ENCODE measurements at places on chromosomes 6 and 20.

GRCh38 chr6:163180874-163181541 is 233.5 kb upstream of the QKI start:
- DNase-seq, result no peak

DNA sequence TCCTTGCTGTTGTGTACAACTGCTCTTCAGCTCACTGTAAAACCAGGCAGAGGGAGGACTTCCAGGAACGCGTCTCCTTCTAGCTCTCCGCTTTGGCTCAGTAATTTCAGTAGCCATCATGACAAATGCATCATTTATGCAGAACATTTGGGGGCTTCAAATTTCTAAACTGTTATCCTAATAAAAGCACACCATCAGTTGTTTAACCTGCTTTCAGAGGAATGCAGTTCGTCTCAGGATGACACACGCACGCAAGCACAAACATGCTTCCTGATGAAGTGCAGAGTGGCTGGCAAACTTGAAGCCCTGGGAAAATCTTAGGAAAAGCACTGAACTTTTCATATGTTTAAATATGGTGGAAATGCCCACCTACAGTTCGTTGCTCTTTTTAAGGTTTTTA is 24.4 kb downstream of the SLC22A23 start:
- DNase-seq, result no peak

DNA sequence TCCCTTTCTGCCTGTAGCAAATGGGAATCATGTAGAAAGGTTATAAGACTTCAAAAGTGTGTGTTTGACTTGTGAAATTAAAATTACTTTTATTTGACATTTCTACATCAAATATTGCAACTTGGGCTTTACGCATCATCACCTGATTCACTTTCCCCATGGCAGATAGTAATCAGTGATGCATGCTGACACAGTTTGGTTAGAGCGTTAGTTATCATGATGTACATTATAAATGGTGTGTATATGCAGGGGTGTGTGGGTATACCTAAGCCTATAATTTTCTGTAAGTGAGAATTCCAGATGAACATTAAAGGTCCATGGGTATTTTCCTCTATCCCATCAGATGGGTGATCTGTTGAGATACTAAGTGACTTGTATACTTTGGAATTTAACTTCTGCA is 141.5 kb downstream of the KLHL32 start:
- no peak for DNase-seq

GRCh38 chr6:133805876-133806275 is 83.0 kb upstream of the TCF21 start:
- no peak for DNase-seq

DNA sequence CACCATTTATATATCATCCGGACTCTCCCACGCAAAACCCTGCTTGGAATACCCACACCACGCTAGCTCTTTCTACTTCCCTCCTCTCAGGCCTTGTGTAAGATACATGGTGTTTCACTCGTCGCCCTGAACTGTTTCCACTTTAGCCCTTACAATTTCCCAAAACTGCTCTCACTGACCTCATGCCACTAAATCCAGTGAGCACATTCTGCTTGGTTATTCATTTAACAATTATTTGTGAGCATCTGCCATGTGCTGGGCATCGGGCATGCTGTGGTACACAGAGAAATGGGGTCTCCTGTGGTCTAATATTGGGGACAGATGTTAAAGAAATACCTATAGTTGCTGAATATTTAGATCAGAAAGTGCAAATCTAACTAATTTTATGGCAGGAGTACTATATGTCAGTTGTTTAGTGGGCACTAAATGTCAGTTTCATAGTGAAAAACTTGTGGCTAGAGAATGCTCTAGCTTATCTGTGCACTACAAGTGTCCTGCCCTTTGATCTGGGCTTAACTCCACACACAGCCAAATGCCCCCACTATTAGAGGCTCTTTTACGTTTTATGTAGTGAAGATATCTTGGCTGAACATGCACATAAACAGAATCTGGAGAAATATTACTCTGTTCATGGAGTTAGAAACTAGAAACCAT is 41.0 kb downstream of the PLEKHG1 start:
- DNase-seq, result no peak

DNA sequence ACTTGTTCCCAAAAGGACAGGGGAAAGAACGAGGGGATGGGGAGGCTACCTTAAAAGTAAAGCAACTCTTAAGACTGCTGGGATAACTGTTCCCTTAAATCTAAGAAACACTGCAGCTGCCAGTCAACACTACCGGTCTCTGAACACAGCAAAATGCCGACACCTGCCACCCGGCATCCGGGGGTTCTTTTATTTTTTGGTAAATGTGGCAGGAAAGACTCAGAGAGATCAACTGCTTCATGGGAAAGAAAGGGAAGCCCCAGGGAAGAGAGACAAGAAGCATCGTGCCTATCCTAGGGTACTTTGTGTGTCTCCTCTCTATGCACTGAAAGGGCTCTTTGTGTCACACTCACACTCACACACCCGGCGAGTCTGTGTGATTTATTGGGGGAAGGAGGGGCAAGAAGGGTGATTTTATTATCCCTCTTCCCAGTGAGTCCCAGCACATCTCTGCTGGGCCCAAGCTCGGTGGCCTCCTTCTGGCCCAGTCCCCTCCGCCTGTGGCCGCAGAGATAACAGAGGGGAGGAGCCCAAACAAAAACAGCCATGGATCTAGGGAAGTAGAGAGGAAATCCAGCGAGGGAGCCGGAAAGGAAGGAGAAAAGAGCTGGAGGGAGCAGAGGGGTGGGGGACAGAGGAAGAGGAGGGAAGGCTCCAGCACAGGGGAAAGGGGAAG is 1.4 kb downstream of the FYN start:
- no peak for DNase-seq

GRCh38 chr6:142550310-142551063 is 248.7 kb downstream of the ADGRG6 start:
- no peak for DNase-seq

DNA sequence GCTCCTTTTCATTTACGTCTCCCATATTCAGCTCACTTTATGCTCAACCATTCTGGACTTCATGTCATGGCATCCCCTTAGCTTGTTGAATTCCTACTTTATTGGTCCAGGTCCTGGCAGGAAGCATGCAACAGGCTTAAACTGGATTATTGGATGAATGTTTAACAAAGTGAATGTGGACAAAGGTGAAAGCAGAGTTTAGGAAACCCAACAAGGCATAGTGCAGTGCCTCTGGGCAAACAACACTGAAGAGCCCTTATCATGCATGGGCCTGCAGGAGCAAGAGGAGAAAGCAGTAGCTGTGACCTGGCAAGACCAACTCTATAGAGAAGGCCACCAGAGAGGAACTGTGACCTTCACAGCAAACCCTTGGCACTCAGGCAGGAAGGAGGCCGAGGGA is 5.3 kb upstream of the ANKRD66 start:
- no peak for DNase-seq

GRCh38 chr6:116017546-116018295 is 43.0 kb downstream of the FRK start:
- DNase-seq, result no peak

DNA sequence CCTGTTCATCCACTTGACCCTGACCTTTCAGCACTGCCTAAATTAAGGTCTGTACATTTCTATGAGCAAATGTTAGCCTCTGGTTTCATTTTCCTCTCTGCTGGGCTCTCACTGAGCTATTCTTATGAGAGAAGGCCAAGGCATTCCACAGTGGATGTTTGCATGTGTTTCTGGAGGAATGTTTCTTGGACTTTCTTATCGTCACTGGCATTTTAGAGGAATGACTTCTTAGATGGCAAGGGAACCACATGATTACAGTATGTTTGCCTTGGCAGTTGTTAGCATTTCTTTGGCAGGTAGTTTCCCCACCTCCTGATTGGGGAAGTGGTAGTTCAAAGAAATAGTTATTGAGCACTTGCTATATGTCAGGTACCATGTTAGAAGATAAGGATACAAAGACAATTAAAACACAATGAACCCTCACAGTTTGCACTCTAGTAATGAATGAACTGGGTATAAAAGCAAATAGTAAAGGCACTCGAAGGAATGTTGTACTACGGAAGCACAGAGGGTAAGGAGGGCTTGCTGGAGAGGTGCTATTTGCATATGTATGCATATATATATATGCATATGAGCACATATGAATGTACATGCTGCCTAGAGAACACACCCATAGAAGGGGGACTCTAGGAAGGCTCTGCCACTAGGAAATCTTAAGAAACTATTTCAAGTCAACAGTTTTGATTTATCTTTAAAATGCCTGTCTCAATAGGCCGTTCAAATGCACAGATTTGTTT is 307.4 kb downstream of the EYA4 start:
- no peak for DNase-seq

GRCh38 chr6:10510592-10511367 is 10.4 kb upstream of the GCNT2 start:
- peak; percentile 12 for DNase-seq

GRCh38 chr6:30364591-30364990 is 19.6 kb downstream of the RPP21 start:
- DNase-seq, result no peak

DNA sequence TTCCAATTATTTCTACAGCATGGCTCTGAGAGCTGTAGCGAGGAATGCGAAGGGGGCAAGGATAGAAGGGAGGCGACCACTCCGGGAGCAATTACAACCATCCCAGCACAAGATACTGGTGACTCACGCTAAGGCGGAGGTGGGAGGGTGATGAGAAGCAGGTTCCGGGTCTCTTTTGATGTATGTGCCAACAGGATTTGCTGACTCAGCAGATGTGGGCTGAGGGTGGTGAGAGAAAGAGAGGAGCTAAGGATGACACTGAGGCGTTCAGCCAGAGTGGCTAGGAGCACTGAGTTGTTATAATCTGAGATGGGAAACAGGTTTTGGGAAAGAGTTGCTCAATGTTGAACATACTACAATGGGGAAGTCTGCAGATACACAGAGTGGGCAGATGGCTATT is 9.3 kb upstream of the TXNDC5 start:
- no peak for DNase-seq

DNA sequence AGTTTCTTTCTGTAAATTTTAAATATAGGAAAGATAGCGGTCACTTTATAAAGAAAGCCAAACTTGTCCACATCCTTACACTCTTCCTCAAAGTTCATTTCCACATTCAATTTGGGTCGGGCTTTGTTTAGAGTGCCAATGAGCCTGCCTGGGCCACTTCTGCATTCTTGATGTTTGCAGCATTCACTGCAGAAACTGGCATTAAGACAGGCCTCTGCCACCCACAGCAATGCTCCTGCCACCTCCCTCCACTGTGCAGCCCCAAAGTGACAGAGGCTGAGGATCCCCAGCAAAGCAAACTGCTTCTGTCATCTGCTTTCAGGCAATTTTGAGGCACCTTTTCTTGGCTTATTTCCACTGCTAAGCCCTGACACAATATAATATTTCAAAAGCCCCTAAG is 61.2 kb downstream of the TNFAIP3 start:
- no peak for DNase-seq

- DNase-seq, result no peak
Observed at GRCh38 chr6:42727627-42728026, 5.2 kb upstream of the PRPH2 start.

GRCh38 chr6:169977434-169978265 is 226.2 kb downstream of the ERMARD start:
- no peak for DNase-seq

- DNase-seq, result no peak
Observed at GRCh38 chr6:136521427-136521826, 28.8 kb downstream of the MAP7 start.

DNA sequence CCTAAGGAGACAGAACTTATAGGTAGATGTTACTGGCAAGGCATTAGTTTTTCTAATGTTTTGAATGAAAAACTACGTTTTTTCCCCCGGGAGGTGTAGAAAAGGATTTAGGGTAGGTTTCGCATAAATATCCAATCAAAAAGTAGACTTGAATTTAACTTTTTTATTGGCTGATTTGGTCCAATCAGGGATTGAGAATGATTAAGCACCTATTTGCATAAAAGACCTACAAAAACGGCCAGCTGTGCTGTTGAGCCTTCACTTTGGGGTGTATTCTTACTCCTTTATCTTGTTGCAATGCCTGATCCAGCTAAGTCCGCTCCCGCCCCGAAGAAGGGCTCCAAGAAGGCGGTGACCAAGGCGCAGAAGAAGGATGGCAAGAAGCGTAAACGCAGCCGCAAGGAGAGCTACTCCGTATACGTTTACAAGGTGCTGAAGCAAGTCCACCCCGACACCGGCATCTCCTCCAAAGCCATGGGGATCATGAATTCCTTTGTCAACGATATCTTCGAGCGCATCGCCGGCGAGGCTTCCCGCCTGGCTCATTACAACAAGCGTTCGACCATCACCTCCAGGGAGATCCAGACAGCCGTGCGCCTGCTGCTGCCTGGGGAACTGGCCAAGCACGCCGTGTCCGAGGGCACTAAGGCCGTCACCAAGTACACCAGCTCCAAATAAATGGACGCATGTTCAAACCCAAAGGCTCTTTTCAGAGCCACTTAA is 113.5 kb upstream of the BTN3A2 start:
- no peak for DNase-seq

GRCh38 chr6:134317471-134318131 is at the start of gene SGK1:
TSS of gene SGK1 (minus strand) at chr6:134318112. CDS start at chr6:134317460, 652 bp downstream.
- no peak for DNase-seq

DNA sequence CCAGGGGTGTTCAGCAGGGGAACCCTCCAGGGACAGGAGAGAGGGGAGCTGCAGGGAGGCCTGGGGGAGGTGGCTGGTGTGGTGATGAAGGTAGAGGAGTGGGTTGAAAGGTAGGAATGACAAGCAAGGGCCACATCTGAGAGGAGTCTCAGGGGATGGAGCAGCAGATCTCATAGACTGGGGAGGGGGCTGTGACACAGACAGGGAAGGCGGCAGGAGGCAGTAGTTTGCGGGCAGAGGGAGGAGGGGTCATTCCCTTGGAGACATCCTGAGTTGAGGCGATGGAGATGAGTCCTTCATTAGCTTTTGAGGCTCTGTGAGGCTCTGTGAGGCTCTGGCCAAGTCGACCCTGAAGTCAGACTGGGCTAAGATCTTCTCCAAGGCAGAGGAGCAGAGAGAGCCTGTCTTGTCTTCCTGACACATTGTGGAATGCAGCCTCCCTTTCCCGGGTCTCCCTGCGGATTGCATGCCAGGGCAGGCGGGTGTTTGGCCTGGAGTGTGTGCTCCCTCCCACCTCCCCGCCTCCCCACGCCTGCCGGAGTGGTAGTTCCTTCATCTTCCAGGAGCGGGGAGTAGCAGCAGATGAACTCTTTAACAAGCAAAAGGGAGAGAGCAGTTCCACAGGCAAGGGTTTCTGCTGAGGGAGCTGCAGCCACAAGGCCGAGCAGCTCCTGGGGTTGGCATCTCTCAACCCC is 34.3 kb upstream of the MLN start:
- DNase-seq, result no peak
